Lung (tissue), 17 donors: ENCODE measurements at places on chromosomes 7 and 10. TPM values are rescaled to one million over a fixed set of nuclear protein-coding genes. Genes with fewer than 3 reads are reported as not detected.

Gene SDK1
- polyA plus RNA-seq = 3.7 TPM

Gene LIPF
- polyA plus RNA-seq = not detected

Gene STK31
- polyA plus RNA-seq = 0.53 TPM

Gene ASL
- polyA plus RNA-seq = 56.4 TPM
